Muscle of leg (tissue), 16 donors: ENCODE measurements at places on chromosomes 12 and 14.

- H3K4me3 ChIP-seq = no peak overlapping the region
- no peaks in the 10 kb centered on the region for H3K27me3 ChIP-seq
- H3K4me1 ChIP-seq = peaks cover 81% of the 10 kb centered on the region
- peaks cover 82% of the 10 kb centered on the region for H3K36me3 ChIP-seq
- no peak for DNase-seq
Measured at GRCh38 chr12:124423761-124424515, 129.0 kb downstream of the RFLNA start.

DNA sequence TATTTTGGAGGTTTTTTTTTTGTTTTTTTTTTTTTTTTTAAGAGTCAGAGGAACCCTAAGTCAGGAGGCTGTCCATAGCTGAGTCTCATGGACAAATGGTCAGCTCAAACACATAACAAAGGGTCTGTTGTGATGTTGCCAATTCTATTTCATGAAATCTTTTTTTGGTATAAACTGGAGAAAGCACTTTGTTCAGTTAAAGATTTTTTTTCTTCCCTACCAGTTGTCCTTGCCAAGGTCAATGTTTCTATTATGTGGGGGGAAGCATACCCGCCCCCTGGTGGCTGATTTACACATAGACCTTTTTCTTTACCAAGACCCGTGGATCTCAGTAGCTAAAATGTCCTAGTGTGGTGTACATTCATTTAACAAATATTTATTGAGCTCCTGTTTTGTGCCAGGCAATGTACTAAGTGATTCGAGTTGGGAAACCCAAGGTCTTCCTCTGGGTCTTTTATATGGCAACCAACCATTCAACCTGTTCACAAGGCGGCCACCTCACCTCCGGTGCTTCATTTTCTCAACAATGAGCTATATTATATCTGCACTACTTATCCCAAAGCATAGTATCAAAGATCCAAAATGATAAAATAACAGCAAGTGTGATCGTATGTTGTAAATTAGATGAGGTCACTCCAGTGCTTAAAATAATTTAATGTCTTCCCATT, 214.5 kb downstream of the PAH start:
- peak; percentile 60 for DNase-seq
- H3K36me3 ChIP-seq = no peaks in the 10 kb centered on the region
- H3K27me3 ChIP-seq = no peaks in the 10 kb centered on the region

DNA sequence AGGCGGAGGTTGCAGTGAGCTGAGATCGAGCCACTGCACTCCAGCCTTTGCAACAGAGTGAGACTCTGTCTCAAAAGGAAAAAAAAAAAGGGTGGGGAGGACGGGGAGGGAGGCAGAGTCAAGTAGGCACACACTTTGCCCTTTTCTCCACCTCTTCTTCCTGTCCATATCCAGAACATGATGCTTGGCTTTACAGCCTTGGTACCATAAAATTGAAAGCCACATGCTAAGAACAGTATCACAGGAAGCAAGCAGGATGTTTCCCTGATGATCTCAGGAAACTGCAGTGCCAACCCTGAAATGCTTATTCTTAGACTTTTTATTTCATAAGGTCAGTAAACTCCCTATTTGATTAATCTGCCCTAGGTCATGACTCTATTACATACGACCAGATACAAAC, 32.5 kb upstream of the YAF2 start:
- H3K27me3 ChIP-seq = no peaks in the 10 kb centered on the region
- no peaks in the 10 kb centered on the region for H3K36me3 ChIP-seq
- DNase-seq = no peak
- H3K27ac ChIP-seq = no peak overlapping the region
- H3K4me3 ChIP-seq = no peak overlapping the region

GRCh38 chr12:14937689-14938088, 648 bp downstream of the ERP27 start:
- no peak overlapping the region for H3K4me3 ChIP-seq
- no peaks in the 10 kb centered on the region for H3K4me1 ChIP-seq
- H3K36me3 ChIP-seq = no peaks in the 10 kb centered on the region
- no peak for DNase-seq

DNA sequence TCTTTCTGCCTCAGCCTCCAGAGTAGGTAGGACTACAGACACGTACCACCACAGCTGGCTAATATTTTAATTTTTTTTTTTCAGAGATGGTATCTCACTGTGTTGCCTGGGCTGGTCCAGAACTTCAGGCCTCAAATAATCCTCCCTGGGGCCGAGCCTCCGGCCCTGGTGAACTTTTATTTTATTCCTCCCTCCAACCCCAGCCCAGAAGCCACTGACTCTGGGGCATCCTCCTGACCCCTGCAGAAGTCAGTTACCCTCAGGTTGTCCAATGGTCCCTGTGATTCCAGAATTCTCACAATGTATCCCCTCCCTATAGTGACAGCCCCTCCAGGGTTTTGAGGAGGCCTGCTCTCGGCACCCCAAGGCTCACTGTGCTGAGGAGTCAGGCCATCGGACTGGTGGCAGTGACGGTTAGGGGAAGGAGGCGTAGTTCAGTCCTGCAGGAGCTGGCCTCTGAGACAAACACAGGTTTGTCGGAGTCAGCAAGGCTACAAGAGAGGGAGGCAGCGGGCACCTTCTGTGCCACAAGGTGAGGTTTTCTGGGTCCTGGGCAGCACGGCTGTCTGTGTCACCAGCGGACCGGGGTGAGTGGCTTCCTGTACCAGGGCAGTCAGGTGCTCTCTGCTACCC, 19.4 kb upstream of the FIGNL2 start:
- peaks cover 42% of the 10 kb centered on the region for H3K27me3 ChIP-seq
- no peak overlapping the region for H3K27ac ChIP-seq
- H3K4me3 ChIP-seq = no peak overlapping the region
- DNase-seq = no peak

DNA sequence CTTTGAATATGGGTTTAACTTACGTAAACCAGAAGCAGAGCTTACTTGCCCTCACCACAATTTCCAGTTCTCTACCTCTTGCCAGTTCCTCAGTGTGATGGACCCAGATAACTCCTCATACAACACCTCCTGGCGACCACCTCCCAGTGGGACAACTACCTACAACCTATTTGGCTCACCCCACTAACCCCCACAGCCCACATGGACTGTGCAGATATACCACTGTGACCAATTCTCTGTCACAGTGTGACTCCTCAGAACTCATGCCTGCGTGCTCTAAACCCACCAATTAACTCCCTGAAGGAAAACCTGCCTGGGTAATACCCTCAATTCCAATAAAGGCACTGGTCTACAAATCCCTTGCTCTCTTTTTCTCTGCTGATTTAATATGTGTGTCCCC, 311.7 kb downstream of the DIO2 start:
- no peaks in the 10 kb centered on the region for H3K36me3 ChIP-seq
- no peaks in the 10 kb centered on the region for H3K27me3 ChIP-seq
- H3K4me1 ChIP-seq = no peaks in the 10 kb centered on the region

DNA sequence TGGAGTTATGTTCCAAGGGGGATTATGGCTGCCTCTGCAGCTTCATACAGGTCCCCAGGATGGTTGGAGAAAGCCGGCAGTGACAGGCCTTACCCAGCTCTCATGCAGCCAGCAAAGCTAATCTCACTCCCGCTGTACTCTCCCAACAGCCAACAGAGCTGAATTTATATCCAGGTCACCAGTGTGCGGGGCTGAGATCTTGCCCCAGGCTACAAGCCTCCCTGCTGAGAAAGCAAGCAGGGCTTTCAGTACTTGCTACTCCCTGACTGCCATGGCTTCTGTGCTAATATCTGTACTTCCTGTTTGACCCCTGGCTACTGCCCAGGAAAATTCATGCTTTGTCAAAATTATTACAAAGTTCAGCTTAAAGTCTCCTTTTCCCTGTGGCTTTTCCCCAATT, 92.9 kb downstream of the ATP23 start:
- H3K4me1 ChIP-seq = no peaks in the 10 kb centered on the region
- no peak overlapping the region for H3K4me3 ChIP-seq
- peak; percentile 27 for DNase-seq
- H3K36me3 ChIP-seq = no peaks in the 10 kb centered on the region

- H3K27me3 ChIP-seq = no peaks in the 10 kb centered on the region
- peaks cover 8% of the 10 kb centered on the region for H3K36me3 ChIP-seq
- no peak overlapping the region for H3K4me3 ChIP-seq
- peaks cover 34% of the 10 kb centered on the region for H3K4me1 ChIP-seq
Measured at GRCh38 chr12:111777345-111778045, 10.8 kb downstream of the ALDH2 start.

DNA sequence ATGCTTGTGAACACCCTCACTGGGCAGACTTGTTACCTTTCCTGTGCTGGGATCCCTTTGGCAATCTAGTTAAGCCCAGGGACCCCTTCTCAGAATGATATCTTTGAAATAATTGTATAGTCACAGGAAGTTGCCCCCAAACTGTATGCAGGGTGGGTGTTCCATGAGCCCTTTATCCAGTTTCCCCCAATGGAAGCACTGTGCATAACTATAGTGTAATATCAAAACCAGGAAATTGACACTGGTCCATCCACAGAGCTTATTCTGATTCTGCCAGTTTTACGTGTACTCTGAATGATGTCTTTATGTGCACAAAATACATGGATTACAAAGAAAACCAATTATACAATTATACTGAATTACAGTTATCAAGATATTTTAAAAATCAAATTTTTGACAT, 24.2 kb downstream of the NGB start:
- no peaks in the 10 kb centered on the region for H3K36me3 ChIP-seq
- DNase-seq = no peak
- no peak overlapping the region for H3K27ac ChIP-seq
- no peaks in the 10 kb centered on the region for H3K4me1 ChIP-seq
- H3K4me3 ChIP-seq = no peak overlapping the region
